ENCODE measurements at places on chromosomes 1 and 21. TPM values are rescaled to one million over a fixed set of nuclear protein-coding genes. Genes with fewer than 3 reads are reported as not detected.
A peak's percentile ranks its signal among the peaks of the same experiment; 100 is the strongest.

- DNase-seq = no peak
These were observed 24.9 kb upstream of the CYYR1 start for GRCh38 chr21:26597981-26598380.

TAL1 gene
- total RNA-seq = 2.1 TPM

GRCh38 chr21:40422896-40423635, 423.9 kb downstream of the DSCAM start:
- DNase-seq = no peak

DNA sequence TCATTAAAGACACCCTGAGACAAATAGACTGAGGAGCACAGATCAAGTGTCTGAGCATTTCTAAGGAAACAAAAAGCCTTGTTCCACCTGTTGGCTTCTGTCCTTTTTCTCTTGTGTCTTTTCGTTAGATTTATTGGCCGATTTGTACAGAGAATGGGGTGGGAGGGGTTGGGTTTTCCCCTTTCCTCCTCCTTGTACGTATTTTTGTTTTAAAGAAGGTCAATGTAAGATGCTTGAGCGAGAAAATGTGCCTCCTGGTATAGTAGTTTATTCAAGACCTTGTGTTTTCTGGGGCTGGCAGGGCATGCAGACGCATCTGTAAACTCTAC, 1.2 kb downstream of the BCL9 start:
- DNase-seq = no peak

ETV3L gene
- not detected for total RNA-seq

- DNase-seq = no peak
These were observed 4.5 kb downstream of the TNFSF4 start for GRCh38 chr1:173202424-173203145.

CMPK1 gene
- 60.4 TPM for total RNA-seq

WDR4 gene
- total RNA-seq = 15.7 TPM

- DNase-seq = peak; percentile 86
These were observed 44.0 kb downstream of the YARS1 start for GRCh38 chr1:32773018-32773763.

- DNase-seq = peak; percentile 18
These were observed 40.1 kb upstream of the SLC5A9 start for GRCh38 chr1:48182439-48182838.

AADACL4 gene
- total RNA-seq = not detected

DNA sequence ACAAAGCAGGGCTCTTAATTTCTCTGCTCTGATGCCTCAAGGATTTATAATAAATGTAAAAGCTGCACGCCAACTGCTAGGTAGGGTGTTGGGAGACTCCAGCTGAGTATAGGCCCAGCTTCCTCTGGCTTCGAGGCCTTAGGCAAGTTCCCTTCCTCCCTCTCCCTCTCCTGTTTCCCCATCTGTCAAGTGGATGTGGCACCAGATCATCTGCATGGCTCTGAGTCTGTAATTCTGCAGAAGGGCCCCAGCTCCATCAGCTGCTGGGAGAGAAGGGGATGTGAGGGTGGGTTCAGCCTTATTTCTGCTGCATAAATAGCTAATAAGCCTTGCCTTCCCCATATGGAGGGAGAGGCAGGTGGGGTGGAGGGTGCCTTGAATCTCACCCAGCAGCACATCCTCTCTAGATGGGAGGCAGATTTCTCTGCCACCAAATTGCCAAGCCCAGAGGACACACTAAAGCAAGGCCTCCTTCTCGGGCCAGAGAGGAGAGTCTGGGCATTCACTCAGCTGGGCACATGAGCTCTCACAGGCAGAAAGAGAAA, 3.8 kb downstream of the TRIM62 start:
- DNase-seq = no peak

CRYBG2 gene
- total RNA-seq = 2.2 TPM

DNA sequence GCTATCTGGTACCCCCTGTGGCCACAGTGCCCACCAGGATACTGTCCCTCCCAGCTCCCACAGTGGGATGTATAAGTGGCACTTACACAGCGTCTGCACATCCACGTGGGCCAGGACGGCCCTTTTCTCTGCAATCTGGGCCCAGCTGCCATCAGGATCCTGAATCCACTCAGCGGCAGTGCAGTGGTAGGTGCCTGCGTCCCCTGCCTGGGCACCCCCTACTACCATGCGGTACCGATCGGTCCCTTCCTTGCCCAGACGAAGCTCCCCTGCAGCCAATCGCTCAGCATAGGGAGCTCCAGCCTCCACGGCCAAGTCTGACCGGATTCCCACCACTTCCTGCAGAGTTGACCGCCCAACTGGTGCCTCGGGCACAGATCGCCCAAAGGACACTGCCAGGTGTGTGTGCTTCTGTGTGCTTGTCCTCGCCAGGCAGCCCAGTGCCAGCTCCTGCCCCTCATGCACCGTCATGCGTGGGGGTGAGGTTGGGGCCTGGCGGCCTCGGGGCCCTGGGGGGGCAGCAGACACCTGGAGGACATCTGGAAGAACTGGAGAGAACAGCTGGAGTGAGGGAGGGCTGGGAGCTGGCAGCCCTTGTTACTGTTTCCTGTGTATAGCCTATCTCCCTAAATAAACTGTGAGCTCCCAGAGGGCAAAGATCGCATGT, 4.7 kb downstream of the IGSF8 start:
- no peak for DNase-seq

USP48 gene
- total RNA-seq = 78.7 TPM

DNA sequence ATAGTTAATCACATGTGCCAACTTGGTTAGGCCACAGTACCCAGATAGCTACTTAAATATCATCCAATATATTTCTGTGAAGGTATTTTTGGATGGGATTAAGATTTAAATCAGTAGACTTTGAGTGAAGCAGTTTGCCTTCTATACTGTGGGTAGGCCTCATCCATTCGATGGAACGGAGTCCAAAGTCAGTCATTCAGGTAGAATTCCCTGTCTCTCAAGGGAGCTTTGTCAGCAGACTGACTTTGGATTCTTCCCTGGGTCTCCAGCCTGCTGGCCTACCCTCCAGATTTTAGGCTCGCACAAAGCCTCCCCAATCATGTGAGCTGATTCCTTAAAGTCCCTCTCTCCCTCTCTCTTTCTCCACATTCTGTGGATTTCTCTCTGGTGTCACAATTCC, 145.1 kb upstream of the MAGI3 start:
- DNase-seq = no peak

GRCh38 chr1:40783001-40783905, at the start of gene KCNQ4:
TSS of gene KCNQ4 (plus strand) at chr1:40783787. CDS start at chr1:40784094, 307 bp downstream.
- peak; percentile 64 for DNase-seq

DNM3 gene
- total RNA-seq = 11.4 TPM

DNA sequence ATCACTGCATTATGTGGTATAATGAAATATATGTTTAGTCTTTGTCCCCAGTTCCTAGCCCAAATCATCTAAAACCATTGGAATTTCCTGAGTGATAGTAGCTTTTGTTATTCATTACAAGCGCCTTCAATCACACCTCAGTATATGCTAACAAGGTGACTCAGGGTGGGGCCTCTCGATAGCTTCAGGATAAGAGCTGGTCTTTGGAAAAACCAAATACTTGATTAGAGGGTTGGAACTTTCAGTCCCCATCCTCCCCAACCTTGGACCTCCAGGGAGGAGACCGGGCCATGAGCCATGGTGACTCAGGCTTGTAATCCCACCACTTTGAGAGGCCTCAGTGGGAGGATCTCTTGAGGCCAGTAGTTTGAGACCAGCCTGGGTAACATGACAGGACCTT, 5.1 kb upstream of the BRDT start:
- DNase-seq = no peak

DNA sequence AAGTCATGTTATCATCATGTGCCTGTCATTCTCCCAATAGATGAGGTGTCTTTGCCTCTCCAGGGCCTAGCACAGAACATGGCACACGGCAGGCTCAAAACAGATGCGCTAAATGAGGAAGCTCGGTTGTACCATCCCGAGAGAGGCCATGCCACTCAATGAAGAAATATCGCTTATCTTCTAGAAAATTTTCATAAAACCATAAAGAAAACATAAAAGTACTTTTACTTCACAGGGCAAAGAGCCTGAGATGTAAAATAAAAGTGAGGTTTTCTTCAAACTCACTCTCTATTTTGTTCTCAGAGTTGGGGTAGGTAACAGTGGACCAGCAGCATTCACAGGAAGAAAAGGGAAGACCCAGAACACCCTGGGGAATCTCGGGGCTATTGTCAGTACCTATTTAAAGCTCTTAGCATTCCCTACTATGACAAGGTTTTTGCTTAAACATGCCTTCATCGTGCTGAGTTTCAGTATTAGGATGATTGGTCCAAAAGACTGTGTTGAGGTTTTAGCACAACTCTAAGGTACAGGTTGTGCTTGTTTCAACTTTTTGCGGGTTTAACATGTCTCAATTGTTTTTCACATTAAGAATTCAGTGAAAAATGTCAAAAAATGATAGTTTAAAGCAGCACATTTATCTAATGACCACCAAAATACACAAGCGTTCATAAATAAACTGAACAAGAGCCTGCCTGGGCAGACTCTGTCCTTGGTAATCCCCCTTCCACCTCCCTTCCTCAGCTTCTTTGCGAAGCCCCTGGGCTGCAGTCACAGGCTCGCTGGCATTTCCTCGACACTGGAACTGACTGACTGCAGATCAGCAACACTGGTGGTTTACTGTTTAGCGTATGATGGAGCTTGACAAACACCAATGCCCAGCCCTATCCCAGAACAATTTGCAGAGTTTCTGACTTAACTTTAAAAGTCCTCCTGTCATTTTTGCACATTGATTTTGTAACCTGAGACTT, 55.6 kb downstream of the COQ8A start:
- DNase-seq = no peak

- DNase-seq = no peak
These were observed 306.4 kb downstream of the RPS6KC1 start for GRCh38 chr1:213357403-213357802.

DNA sequence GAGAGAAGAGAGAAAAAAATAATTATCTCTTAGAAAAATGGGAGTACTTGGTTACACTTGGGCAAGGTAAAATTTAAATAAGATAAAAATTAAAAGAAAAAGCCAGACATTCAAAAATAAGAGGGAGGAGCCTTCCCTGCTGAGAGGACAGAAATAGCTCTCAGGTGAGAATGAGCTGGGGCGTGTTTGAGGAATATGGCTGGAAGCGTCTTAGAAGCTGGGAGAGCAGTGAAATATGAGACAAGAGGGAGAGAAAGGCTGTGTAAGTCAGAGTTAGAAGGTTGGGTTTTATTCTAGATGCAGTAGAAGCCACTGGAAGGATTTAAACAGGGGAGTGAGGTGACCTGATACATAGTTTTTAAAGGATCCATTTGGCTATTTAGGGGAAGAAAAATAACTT, 154.2 kb upstream of the L1TD1 start:
- no peak for DNase-seq

DNA sequence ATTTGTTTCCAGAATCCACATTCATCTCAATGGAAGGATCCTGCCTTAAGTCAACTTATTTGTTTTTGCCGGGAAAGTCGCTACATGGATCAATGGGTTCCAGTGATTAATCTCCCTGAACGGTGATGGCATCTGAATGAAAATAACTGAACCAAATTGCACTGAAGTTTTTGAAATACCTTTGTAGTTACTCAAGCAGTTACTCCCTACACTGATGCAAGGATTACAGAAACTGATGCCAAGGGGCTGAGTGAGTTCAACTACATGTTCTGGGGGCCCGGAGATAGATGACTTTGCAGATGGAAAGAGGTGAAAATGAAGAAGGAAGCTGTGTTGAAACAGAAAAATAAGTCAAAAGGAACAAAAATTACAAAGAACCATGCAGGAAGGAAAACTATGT, 2.6 kb downstream of the GADD45A start:
- DNase-seq = no peak

RAB7B gene
- total RNA-seq = not detected

DNA sequence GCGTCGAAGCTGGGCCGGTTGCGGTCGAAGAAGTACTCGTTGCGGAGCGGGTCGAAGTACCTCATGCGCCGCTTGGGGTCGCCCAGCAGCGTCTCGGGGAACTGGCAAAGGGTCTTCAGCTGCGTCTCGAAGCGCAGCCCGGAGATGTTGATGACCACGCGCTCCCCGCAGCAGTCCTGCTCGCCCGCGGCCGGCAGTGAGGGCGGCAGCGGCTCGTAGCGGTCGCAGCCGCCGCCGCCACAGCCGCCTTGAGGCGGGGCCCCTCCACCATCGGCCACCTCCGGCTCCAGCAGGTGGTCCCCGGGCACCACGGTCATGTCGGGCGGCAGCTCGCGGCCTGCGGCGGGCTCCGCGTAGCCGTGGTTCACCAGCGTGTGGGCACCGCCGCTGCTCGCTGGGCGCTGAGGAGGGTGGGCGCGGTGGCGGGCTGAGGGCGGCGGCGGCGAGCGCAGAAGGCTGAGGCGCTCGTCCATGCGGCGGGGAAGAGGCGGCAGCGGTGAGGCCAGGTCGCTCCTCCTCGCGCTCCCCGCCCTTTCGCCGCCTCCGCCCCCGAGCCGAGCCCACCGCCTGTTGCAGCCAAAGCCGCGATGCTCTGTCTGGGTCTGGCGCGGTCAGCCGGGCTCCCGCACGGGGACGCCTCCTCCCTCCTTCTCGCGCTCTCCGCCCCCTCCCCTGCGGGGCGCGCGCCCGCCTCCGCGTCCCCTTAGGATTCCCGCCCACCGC, at the start of gene KCNA3:
Gene KCNA3, minus strand, starts transcription at position 604 of the 723 bp plus-strand sequence. Its CDS starts 131 bp downstream, at position 473.
- DNase-seq = peak; percentile 83

- DNase-seq = no peak
These were observed 9.2 kb downstream of the KCNJ6 start for GRCh38 chr21:37907076-37907475.

RAB3B gene
- 12.9 TPM for total RNA-seq

GRCh38 chr1:216616425-216616824, 106.8 kb downstream of the ESRRG start:
- DNase-seq = no peak

NLRP3 gene
- total RNA-seq = not detected

DNA sequence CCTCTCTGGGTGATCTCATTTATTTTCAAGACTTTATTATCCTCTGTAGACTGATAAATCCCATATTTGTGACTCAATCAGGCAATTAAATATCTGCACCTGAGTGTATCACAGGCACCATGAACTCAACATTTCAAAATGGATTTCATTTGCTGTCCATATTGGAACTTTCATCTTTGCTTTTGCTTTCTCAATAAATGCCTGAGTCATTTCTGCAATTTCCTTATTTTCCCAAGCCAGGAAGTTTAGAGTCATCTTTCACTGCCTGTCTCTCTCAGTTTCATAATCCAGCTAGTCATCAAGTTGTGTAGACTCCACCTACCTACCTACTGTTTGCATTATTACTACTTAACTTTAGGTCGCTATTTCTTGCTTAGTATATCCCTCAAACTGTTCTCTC, 540.9 kb downstream of the LMO4 start:
- no peak for DNase-seq

SFN gene
- 0.42 TPM for total RNA-seq
